ENCODE measurements at places on chromosomes 11 and 22.

GRCh38 chr11:11403763-11404725, 51.0 kb upstream of the CSNK2A3 start:
- no peak for DNase-seq

DNA sequence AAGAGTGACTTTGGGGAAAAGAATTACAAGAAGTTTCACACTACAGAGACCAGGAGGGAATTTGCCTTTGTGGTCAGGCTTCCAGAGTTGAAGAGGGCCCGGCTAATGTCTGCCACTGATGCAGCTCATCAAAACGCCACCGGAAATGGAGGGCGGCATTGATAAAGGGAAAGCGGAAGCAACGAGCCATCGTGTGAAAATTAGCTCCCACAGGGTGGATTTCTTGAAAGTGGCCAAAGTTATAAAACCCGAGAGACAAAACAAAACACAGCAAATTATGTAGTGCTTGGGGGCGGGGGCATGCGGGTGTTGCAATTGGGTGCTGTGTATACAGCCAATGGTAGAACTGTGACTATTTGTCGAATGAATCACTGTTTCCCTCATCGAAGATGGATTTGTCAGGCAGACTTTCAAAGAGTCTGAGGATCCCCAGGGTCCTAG, 113.0 kb downstream of the ADAMTS15 start:
- no peak for DNase-seq

DNA sequence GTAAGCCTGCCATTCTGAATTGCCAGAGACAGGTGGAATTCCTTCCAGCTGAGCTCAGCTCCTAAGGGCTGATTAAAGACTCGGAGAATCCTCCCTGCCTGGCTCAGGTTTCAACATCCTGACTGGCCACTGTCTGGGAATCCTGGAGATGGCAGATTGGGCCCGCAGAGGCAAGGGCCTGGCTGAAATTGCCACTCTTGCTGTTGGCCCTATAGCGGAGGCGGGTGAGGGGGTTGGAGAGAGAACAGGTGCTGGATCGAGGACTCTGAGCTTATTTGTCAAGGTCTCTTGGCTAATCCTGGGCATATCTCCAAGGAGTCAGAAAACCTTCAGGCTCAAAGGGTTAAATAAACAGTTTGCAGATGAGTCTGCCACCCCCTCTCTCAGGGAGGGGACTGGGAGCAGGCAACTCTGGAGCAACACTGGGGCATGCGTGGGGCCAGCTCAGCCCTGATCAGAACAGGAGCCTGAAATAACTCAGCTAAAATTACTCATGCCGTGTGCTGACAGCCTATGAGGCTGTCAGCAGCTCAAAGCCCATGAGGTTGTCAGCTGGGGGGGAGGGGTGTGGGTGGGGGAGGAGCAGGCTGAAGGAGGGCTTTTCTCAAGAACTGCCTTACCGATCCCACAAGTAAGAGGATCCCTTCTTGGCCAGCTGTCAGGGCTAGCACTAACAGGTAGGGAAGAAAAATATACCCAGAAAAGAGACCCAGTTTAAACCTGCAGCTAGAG, 14.7 kb upstream of the MFRP start:
- DNase-seq: peak; percentile 40

DNA sequence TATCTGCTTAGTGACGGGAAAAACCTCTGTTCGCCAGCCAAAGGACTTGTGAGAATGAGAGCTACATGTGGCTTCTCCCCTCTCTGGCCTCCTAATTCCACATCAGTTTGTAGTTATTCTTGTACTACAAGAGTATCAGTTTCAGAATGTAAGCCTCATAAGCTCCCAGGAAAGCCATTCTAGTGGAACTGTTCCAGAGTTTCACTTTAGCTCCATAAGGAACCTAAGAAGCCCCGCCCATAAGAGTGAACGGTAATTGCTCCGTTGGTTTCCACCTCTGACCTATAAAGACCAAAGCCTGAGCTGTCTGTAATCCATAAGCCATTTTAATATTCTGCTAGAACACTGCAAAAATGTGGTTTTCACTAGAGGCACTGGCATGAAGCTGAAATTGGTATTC, 53.0 kb downstream of the SIK3 start:
- no peak for DNase-seq

- no peak for DNase-seq
Measured at GRCh38 chr22:29691636-29692326, 28.0 kb upstream of the CABP7 start.

GRCh38 chr22:47533961-47534803, 771.7 kb downstream of the TBC1D22A start:
- no peak for DNase-seq

DNA sequence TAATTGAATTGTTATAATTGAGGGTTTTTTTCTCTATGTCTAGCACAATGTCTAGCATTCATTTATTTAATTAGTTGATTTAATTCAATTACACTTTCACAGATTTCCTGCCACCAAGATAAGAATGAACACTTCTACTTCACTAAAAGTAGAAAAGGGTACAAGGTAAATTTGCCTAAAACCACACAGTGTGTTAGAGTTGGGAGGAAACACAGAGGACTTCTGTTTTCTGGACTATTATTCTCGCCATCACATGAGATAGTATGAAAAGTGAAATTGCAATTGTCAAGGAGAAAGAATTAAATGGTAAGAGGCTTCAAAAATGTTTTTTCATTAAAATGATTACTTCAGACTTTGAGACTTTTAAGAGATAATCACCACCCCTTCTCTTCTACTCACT, 109.5 kb downstream of the ETS1 start:
- no peak for DNase-seq

- no peak for DNase-seq
Measured at GRCh38 chr11:122406466-122406865, 249.1 kb upstream of the UBASH3B start.

DNA sequence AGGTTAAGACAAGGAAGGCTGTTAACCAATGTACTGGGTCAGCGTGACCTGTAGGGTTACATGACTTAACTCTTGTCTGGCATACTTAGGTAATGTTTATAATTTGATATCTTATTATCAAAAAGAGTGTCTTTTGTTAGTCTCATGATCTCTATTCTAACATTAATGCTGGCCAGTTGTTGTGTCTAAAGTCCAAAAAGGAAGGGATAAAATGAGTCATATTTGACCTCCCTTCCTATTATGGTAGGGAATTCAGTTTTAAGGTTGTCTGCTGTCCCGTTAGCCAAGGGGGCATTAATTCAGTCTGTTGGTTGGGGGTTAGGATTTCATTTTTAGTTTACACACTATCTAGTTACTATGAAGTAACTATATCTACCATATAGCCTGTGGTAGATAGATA, 364.0 kb downstream of the GRM5 start:
- no peak for DNase-seq

DNA sequence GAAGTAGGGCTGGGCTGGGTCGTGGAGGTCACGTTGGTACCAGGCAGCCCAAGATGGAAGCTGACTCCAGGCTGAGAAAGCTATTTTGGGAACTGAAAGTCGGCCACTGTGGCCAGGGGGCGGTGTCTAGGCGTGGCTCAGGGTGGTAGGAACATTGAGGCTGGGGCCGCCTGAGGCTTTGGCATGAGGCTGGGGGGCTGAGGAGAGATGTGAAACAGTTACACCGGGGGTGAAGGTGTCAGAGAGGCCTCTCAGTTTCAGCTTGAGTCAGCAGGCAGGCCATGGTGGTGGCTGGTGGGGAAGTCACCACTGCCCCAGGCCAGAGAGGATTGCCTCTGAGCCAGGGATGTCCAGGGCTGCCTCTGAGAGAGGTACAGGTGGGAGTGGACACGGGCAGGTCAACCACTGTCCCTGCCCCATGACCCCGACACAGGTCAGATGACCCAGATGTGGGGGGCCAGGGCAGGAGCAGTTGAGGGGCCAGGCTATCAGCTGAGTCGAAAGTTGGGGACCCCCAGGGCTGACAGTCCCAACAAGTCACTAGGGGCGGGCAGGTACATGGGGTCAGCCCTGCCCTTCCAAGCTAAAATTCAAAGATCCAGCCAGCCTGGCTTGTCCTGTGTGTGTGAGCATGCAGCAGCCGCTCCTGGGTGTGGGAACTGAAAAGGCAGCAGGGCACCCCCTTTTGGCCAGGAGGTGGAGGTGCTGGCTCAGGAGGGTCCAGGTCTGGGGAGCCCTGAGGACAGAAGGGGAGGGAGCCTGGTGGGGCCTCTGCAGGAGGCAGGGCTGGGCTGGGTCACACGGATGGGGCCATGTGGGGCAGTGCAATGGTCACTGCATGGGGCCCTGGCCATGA, 7.2 kb downstream of the KCNK7 start:
- no peak for DNase-seq

GRCh38 chr11:61119571-61119970, 17.3 kb downstream of the CD5 start:
- DNase-seq: no peak

GRCh38 chr11:42114927-42115326, 655.5 kb upstream of the LRRC4C start:
- no peak for DNase-seq

DNA sequence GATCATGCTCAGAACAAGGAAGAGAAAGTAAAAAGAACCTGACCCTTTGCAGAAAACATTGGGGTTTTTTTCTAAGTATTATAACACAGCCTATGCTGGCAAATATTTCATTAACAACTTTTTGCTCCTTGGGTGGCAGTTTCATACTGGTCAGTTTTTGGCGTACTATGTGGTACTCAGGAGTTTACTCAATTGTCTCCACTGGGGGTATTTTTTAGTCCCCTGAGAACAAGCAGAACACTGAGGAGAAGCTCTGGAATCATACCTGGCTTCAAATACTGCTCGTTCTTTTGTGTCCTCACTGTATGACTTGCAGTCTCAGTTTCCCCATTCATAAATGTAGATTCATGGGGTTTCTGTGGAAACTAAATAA, 90.4 kb downstream of the SERGEF start:
- no peak for DNase-seq

GRCh38 chr11:94525546-94526324, 13.5 kb downstream of the C11orf97 start:
- no peak for DNase-seq

DNA sequence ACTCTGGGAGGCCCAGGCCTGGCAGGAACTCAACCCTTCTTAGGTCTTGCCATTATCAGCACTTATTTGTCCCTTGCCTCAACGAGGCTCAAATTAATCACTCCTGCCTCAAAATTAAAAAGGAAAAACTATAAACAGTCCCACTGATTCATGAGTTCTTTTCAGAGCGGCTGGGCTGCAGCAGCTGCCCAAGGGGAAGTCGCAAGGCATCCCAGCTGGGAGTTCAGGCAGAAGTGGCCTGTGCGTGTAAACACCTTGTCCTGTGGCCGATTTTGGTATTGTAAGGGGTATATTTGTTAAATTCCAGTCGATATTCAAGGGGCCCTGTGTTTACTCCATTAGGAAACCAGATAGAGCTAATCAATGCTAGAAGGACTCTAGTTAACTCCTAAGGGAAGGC, 213.9 kb upstream of the CADM1 start:
- DNase-seq: no peak

- no peak for DNase-seq
Measured at GRCh38 chr22:23108249-23109078, 33.3 kb downstream of the RSPH14 start.

DNA sequence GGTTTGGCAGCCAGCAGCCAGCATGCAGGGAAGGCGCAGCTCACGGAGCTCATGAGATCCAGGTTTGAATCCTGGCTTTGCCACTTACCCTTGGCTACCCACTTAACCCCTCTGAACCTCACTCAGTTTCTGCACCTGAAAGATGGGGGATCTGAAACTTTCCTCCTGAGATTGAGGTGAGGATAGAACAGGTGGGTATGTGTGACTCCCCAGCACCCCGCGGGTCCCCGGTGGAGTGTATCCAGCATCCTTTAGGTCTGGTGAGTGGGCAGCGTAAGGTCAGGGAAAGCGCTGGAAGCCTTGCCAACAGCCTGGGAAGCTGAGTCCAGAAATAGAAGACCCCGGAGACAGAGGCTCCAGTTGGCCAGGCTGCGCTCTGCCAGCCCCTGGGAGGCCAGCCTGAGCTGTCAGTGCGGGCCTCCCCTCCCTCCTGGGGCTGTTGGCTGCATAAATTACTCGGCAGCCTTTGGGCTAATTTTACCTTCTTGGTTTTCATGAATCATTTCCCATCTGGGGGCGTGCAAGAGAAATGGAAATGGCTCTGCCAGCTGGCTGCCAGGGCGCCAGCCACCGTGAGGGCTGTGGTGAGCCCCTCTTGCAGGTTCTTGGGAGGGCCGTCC, 17.6 kb downstream of the PRDM11 start:
- DNase-seq: no peak

DNA sequence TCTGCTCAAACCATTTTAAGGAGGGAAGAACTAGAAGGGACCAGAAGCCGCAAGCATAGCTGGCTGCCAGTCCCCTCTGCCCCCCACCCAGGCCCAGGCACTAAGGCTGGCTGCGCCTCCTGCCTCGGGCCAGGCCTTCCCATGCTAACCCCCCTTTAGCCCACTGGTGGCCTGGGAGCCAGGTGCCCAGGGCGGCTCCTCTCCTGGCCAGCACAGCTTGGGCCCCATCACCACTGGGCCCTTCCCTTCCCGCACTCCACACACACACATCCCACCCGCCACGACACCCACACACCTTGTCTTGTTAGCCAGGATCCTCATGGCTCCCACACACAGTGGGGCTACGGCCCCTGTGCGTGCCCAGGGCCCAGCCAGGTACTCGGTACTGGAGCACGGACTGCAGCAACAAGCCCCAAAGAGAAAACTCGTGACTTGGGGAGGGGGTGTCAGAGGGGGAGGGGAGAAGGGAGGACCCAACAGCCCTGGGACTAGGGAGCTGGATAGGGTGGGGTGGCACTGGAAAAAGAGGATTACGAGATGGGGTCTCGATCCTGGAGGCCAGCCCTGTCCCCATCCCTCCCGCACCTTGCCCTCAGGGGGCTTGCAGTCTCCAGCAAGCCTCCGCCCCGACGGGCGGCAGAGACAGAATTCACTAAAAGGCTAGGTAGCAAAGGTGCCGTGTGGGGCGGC, 16.0 kb downstream of the BCL9L start:
- DNase-seq: no peak

DNA sequence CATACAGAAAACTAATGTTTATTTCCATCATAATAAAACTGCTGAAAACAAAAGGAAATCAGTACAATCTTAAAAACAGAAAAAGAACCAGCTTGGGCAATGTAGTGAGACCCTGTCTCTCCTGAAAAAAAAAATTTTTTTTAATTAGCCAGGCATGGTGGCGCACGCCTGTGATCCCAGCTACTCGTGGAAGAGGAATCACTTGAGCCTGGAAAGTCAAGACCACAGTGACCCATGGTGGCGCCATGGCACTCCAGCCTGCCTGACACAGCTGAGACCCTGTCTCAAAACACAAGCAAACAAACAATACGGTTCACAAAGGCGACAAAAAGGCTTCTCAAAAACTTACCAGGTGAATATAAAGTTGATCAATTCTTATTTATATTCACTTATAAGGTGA, 289.7 kb downstream of the BRD1 start:
- DNase-seq: no peak

DNA sequence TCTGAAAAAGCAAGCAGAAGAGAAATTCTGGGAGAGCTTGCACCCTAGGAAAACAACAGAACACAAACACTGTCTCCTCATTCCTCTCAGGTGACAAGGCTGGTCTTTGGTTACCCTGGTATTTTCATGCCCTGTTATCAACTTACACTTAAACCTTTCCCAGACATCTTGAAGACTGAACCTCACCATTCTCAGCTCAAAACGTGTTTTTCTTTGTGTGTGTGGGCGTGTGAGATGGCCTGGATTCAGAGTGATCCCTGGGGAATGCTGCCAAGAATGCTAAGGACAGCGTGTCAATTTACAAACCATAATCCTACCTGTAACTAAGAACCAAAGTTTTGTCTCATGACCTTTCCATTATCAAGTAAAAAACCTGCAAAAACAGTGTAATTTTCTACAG, 33.3 kb downstream of the ELF5 start:
- no peak for DNase-seq

GRCh38 chr11:17572791-17573460, 25.9 kb downstream of the OTOG start:
- DNase-seq: no peak

GRCh38 chr22:36981247-36981775, 37.9 kb downstream of the TST start:
- DNase-seq: no peak

GRCh38 chr11:79045800-79046304, 395.0 kb downstream of the TENM4 start:
- no peak for DNase-seq

Data from SIG-M5 (cell line).